ENCODE measurements at places on chromosomes 3 and 15. TPM values are rescaled to one million over a fixed set of nuclear protein-coding genes. Genes with fewer than 3 reads are reported as not detected.

GRCh38 chr3:28326458-28326926 is 22.0 kb upstream of the ZCWPW2 start:
- no peak for DNase-seq

Gene SOX14
- not detected for total RNA-seq

Gene CDHR4
- not detected for total RNA-seq

Gene CPEB1
- 3.2 TPM for total RNA-seq

GRCh38 chr3:125643172-125643571 is 47.9 kb upstream of the OSBPL11 start:
- no peak for DNase-seq

Gene PDIA3
- total RNA-seq, result 147 TPM

Gene FOXB1
- total RNA-seq, result 0.13 TPM

Gene RGMA
- total RNA-seq, result not detected

DNA sequence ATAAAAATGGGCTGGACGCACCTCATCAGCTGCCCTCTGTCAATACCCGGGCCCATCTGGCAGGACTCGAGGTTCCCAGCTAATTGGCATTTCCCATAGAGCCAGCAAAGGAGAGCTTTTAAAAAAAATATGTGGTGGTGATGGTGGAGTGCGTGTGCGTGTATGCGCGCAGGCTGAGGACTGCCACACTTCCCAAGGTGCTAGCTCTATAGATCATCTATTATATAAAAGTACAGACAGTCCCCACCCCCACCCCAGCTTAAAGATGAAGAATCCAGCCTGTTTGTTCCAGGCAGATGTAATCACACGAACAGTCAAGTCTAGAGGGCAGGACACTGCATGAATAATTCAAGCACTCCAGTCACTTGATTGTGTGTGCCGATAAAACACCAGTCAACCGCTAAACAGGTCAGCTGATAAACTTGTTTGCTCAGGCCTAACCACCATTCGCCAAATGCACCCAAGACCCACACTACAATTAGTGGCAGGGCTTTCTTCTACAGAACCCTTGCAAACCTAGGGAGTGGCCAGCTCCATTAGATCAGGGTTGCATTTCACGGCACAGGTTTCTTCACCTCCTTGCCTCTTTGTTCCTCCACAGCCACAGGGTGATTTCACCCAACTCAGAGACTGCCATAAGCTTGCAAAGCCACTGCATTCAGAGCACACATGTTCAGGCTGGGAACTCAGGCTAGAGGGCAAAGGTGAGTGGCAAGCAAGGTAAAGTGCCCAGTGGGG is 5.8 kb downstream of the TLE3 start:
- no peak for DNase-seq

Gene CADPS
- not detected for total RNA-seq

DNA sequence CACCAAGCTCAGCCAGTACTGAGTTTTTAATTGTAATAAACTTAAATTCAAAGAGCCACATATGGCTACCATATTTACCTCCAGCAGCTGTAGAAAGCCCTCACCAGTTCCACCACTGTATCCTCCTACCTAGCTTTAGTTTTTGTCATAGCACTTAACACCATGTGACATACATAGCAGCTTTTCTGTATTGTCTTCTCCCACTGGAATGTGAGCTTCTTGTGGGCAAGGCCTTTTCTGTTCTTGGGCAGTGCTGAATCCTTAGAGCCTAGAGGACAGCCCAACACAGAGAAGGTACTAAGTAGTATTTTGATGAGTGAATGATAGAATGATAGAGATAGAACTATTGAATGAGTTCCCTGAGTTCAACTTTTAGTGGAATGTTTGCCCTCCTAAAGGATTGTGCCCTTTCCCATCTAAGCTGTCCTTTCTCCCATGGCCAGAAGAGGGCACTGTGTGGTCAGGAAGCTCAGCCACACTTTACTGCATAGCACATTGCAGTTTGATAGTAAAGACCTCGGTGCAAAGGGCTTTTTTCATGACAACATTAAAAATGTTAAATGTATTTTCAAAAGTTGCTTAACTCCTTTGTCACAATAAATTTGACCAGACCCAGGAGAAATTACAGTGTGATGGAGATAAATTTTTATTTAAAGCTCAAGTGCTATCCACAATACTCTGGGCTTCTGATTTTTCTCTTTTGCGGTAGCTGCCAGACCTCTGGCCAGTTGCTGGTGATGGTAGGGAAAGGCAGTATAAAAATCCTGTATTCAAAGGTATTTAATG is 115.8 kb downstream of the GHSR start:
- DNase-seq, result peak; percentile 42

Gene UBAP1L
- total RNA-seq, result 16.6 TPM

DNA sequence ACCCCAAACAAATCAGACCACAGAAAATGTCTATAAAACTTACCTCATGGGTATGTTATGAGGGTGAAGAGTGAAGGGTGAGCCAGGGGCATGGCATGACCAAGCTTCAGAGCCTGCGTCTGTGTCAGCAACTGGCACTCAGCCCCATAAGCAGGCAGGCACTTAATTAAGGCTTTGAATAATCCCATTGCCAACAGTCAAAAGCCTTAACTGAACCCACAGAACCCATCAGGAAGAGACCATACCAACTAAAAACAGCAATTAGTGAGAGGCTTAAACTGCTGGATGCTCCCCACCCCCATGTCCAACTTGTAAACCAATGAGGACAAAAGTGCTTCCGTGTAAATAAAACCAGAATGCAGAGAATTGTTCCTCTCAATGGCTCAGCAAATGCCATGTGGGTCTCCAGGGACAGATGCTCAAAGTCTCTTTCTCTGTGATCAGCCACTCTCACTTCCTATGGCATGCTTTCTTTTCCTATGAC is 126.0 kb downstream of the MYLK start:
- no peak for DNase-seq
